Mesothelial cell of epicardium (in vitro differentiated cells): ENCODE measurements at places on chromosomes 4 and X. TPM values are rescaled to one million over a fixed set of nuclear protein-coding genes. Genes with fewer than 3 reads are reported as not detected.

Gene TTC29
- total RNA-seq: 0.43 to 0.56 TPM (median 0.53 TPM) in 3 replicates

Gene STPG2
- total RNA-seq: 0.85 to 0.97 TPM (median 0.88 TPM) in 3 replicates

Gene PAGE1
- total RNA-seq: not detected in 3 replicates

Gene FGG
- 1.0 to 2.5 TPM (median 1.6 TPM) in 3 replicates for total RNA-seq

DNA sequence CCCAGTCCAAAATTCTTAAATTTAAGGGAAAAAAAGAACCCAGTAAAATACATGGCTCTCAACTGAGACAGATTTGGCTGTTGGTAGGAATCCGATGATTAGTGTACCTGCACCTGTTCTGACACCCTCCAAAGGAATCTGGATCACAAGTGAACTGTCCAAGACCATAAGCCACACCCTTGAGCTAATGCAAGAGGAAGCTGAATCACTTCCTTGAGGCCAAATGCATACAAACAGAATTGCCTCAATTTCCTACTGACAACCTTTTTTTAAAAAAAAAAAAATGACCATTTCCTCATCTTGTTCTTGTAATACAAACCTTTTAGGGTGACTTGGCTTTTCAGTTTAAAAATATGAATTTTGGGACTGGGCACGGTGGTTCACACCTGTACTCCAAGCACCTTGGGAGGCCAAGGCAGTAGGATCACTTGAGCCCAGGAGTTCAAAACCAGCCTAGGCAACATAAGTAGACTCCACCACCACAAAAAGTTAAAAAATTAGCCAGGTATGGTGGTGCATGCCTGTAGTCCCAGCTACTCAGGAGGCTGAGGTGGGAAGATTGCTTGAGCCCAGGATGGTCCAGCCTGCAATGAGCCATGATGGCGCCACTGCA, 10.7 kb upstream of the FBXL5 start:
- DNase-seq: no peak

GRCh38 chr4:173345648-173346047, 11.5 kb upstream of the HMGB2 start:
- DNase-seq: no peak

DNA sequence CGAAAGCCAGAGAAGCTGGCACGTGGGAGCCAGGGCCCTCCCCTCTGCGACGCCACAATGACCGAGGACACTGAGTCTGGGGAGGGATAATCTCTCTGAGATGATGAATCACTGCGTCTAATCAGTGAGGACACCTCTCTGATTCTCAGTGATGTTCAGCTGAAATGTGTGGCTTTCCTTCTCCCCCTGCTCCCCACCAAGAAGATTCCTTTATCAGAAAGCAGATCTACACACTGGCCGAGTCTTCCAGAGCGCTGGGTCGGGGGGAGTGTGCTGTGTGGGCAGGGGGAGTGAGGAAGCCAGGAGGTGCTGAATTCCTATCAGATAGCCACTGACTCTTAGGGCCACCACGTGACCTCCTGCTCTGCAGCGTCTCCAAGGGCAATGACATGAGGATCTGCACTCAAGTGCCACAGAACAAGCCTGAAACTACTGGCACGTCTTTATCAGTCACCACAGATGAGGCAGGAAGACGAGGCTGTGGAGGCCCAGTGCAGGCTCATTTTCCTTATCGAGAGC, 89.2 kb downstream of the GATB start:
- no peak for DNase-seq

- DNase-seq: no peak
These were observed 41.7 kb downstream of the SMIM14 start for GRCh38 chr4:39596971-39597370.

- no peak for DNase-seq
These were observed 261.6 kb downstream of the SPATA18 start for GRCh38 chr4:52312722-52313121.

DNA sequence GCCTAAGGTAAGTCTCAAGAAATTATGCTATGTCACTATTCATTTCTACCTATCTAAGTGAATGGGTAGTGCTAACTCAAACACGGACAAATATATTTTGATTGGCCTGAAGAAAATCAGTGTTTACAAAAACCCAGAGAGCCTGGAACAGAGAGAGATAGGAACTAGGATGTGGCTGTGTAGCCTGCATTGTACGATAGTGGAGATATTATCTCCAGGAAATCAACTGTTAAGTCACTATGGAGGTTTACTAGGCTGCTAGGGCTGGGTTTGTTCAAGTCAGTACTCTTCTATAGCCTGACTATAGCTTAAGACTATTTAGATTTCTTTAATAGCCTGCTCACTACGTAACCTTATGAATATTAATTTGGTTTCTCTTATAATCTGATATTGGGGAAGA, 127.9 kb downstream of the TACR3 start:
- no peak for DNase-seq

- no peak for DNase-seq
These were observed 120.9 kb downstream of the ANKRD50 start for GRCh38 chr4:124591637-124592036.

GRCh38 chr4:139957065-139957464, 196.9 kb downstream of the MAML3 start:
- no peak for DNase-seq

- DNase-seq: no peak
These were observed 190.1 kb downstream of the SHROOM3 start for GRCh38 chr4:76624931-76625715.
